ENCODE measurements at places on chromosomes 16 and 17.
A peak's percentile ranks its signal among the peaks of the same experiment; 100 is the strongest.

DNA sequence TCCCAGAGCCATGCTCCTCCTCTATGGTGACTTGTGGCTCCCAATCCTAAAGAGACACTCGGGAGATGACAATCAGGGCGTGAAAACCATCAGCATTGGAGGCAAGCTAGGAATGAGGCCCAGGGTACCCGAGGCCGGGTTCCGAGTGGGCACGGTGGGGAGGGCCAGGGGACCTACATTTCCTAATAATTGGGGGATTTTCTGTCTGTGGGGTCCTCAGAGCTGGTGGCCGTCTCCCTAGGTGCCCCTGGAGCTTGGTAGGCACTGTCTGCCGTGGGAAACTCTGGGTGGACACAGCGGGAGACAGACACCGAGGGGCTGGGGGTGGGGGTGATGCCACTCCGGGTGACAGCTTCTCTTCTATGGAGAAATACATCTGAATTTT lies 312.5 kb upstream of the TNRC6C start:
- DNase-seq: no peak

- DNase-seq: no peak
Observed at GRCh38 chr17:35936063-35936462, 5.5 kb upstream of the RDM1 start.

GRCh38 chr17:78912082-78912481 lies 9.1 kb upstream of the CEP295NL start:
- DNase-seq: no peak

- DNase-seq: no peak
Observed at GRCh38 chr16:12881740-12882139, 19.7 kb upstream of the SHISA9 start.

DNA sequence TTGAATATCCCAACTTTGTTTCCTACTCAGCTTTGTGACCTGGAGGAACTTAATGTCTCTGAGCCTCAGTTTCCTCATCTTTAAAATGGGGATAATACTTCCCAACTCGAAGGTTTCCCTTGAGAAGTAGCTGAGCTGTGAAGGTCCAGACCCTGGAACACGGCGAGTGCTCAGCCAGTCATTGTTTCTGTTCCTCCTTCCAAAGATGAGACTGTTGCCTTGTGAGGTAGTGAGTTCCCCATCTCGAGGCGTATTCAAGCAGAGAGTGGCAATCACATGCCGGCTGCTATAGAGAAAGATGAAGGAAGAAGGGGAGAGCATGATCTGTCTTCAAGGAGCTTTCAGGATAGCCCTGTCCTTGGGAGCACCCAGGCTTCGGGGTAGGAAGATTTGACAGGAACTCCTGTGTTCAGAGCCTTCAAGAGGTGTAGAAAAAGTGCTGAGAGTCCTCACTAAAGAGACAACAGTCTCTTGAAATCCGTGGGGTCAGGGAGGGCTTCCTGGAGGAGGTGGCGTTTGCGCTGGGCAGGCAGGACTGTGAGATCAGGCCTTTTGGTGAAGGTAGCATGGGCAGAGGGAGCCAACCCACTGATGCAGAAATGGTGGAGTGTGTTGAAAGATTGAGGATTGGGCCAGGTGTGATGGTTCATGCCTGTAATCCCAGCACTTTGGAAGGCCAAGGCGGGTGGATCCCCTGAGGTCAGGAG lies 27.2 kb downstream of the SPNS2 start:
- DNase-seq: no peak

DNA sequence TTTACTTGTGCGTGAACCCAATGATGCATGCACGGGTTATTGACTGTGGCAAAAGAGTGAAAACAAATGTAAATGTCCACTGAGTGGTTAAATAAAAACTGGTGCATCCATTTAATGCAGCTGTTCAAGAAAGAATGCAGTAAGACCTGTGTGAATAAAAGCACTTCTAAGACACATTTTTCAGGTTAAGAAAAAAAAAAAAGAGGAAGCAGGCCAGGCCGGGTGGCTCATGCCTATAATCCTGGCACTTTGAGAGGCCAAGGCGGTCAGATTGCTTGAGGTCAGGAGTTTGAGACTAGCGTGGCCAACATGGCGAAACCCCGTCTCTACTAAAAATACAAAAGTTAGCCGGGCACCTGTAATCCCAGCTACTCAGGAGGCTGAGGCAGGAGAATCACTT lies 11.8 kb downstream of the CNGB1 start:
- DNase-seq: no peak

DNA sequence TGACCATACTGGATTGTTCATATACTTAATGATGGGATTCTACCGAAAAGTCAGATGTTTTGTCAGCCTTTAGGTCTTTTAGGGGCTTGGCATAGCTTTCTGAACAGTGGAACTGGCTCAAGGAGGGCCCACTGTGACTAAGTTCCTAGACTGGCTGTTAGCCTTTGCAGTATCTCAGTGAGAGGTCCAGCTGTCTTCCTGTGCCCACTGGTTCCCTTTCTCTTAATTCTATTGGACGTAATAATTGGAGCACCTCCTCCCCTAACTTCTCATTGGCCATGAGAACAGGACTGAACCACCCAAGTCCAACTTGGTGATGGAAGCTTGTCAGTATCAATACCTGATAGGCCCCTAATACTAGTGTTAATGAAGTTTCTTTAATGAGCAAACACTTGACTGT lies 13.5 kb downstream of the KPNA2 start:
- no peak for DNase-seq

DNA sequence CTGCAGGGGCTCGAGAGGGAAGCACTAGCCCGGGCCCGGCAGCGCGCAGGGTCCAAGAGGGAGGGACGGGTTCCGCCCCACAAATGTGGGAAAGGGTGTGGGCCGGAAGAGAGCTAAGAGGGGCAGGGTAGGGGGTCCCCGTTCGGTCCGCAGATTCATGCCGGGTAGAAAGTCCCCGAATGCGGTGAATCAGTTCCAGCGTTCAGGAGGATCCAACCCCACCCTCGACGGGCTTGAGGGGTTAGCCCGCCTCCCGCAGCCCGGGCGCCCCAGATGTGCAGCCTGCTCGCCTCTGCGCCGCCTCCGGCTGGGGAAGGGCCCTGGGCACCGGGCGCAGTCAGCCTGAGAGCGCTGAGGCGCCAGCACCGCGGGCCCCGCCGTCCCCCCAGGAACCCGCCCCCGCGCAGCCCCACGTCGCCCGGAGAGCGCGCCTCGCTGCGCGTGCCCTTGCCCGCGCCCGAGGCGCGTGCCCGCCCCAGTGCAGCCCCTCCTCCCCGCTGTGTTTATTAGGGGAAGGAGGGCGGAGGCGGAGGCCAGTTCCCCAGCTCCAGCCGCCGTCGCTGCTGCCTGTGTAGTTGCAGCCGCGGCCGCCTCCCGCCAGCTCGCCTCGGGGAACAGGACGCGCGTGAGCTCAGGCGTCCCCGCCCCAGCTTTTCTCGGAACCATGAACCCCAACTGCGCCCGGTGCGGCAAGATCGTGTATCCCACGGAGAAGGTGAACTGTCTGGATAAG lies at the start of gene LASP1:
Gene LASP1 (plus strand): TSS at position 533 of the 733 bp plus-strand sequence. CDS start 132 bp downstream, at position 665.
- peak; percentile 76 for DNase-seq

- peak; percentile 47 for DNase-seq
Observed at GRCh38 chr17:38870259-38871165, 654 bp downstream of the LASP1 start.

DNA sequence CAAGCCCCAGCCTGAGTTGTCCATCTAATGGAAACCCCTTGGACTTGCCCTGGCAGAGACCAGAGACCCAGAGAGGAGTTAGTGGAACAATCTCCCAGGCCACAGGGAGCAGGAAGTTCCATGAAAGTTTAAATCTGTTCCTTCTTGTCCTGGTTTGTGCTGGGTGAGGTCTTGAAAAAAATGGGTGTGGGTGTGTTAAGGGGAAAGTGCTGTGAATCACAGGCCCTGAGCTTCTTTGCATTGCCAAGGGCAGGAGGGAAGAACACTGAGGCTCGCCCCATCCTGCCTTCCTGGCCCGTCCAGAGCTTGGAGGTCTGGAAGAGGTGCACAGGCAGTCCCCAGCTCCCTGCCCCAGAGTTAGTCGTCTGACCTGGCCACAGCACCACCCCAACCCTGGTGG lies 2.3 kb downstream of the ADORA2B start:
- no peak for DNase-seq
